ENCODE measurements at places on chromosomes 3 and 15.

DNA sequence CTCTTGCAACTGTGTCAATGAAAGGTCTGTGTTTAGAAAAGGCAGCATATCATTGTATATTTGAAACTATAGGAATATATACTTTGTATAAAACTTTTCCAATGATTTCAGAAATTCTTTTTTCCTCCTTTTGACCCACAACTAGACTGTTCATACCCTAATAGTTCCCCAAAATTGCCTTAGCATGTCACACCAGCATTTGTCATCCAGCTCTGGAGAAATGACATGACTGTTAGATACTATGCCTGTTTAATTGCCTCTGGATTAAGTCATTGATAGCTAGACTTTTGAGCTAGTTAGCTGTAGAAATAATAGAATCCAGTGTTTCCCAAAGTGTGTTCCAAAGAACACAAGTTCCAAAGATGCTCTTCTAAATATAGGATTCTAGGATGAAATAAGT, 32.4 kb downstream of the B3GALNT1 start:
- DNase-seq: no peak

DNA sequence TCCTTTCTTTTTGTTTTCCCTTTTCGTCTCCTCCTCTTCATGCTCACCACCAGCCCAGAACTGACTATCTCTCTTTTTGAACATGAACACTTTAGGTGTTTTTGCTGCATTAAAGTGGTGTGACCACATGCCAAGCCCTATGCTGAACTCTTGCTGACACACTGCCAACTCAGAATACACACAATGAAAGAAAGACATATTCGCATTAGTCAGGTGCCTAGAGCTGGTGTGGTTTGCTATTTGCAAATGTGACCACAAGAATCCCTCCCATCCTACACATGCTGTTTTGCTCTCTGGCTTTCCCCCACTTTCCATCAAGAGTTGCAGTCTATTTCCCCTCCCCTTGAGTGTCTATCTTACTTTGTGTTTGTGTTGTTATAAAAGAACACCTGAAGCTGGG, 967.8 kb upstream of the CFAP20DC start:
- no peak for DNase-seq

GRCh38 chr15:75107908-75108838, 84.8 kb downstream of the PPCDC start:
- DNase-seq: no peak

DNA sequence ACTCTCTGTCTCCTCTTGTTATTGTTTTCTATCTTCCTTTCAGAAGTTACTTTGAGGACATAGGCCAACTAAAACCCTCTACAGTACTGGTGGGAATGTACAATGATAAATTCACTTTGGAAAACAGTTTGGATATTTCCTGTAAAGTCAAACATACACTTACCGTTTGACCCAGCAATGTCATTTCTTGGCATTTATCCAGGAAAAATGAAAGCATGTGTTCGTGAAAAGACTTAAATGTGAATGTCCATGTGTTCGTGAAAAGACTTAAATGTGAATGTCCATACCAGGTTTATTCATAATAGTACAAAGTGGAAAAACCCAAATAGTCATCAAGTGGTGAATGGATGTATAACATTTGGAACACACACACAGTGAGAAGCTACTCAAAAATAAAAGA, 361.5 kb upstream of the DPH6 start:
- DNase-seq: no peak

DNA sequence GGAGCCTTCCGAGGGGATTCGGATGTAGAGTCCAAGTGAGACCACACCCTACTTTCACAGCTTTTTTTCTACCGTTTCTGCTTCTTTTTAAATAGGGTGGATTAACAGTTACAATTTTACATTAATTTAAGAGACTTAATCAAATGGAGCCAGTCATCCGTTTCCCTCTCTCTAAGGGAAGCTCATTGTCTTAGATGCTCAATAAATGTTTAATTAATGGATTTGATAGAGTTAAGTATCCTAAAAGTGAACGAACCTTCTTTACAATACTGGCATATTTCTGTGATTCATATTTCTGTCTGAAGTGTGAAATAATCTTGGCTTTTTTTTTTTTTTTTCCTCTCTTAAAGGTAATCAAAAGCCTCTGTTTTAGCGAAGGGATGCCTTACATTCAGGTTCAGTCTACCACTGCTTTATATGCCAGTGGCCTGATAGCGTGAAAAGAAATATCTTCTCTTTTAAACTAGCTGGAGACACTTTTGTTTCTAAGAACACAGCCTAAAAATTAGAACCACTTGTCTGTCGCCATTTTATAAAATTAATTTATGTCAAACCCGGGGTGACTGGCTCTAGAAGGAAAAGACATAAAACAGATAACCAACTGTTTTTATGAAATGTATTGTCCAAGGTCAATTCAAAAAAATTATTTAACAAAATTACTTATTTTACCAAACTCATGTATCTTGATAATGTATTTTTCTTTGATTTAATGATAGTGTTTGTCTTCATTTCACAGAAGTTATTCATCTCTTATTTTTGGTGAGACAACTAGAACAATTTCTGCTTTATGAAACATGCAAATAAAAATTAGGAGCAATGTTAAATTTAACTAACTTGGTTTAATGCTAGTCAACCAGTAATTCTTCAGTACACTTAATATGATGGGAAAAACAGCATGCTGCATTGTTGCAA, 2.5 kb upstream of the CTNNB1 start:
- DNase-seq: no peak

DNA sequence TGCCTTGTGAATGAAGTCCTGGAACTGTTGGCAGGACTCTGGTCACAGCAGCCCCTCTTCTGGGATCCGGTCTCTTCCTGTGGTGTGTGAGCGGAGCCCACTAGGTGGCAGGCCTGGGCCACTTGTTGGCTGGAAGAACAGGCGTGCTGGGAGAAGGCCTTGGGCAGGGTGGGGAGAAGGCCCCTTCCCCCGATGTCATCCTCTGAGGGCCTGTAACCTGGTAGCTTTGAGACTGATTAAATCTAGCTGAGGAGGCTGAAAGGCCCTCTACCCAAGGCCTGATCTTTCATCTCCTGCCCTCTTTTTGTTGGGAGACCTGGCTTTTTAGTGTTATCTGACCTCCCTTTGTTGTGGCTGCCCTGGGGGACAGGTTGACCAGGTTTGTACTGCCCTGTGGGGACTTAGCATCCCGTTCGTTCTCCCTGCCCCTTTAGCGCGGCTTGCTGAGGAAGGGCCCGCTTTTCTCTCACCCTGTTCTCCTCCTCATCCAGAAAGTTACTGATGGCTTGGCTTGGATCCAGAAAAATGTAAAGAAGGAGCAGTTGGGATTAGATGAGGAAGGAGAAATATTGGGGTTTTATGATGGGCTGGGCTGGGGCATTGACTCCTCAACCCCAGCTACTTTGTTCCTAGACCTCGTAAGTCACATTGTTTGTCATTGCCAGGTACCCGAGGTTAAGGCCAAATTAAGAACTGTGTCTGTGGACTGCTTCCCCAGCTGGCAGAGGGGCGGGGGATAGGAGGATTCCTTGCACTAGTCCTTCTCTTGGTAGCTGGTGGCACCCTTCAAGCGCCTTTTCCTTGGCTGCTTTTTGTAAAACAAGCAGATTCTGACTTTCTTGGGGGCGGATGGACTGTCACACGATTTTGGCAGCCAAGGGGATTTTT, 48.5 kb downstream of the CHCHD6 start:
- DNase-seq: peak; percentile 61

DNA sequence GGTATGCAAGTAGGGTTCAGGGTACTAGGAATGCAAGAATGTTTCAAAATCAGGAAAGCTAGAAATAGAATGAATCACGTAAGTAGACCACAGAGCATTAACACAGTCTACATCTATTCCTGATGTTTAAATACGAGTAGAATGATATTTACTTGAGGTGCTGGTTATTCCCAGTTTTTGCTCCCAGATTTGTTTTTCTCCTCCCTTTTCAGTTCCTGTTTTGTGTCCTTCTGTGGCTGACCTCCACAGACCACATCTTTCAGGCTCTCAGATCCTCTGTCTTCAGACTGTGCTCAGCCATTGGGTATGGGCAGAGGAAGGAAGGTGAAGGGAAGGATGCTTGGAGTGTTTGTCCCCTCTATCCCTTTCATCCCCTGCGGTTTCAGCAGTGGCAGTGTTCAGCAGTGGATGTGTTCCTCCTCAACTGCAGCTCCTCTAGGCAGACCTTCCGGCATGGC, 276.6 kb downstream of the ZNF621 start:
- DNase-seq: no peak

GRCh38 chr3:13419505-13420044, 547 bp downstream of the NUP210 start:
- DNase-seq: peak; percentile 57

DNA sequence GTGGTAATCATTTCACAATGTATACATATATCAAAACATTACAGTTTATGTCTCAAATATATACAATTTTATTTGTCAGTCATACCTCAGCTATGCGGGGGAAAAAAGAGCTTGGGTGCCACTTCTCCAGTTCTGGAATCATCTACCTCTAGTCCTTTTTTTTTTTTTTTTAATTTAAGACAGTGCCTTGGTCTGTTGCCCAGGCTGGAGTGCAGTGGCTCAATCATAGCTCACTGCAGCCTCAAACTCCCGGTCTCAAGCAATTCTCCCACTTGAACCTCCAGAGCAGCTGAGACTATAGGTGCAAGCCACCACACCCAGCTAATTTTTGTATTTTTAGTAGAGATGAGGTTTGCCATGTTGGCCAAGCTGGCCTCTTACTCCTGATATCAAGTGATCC, 67.4 kb downstream of the TMEM266 start:
- DNase-seq: no peak

DNA sequence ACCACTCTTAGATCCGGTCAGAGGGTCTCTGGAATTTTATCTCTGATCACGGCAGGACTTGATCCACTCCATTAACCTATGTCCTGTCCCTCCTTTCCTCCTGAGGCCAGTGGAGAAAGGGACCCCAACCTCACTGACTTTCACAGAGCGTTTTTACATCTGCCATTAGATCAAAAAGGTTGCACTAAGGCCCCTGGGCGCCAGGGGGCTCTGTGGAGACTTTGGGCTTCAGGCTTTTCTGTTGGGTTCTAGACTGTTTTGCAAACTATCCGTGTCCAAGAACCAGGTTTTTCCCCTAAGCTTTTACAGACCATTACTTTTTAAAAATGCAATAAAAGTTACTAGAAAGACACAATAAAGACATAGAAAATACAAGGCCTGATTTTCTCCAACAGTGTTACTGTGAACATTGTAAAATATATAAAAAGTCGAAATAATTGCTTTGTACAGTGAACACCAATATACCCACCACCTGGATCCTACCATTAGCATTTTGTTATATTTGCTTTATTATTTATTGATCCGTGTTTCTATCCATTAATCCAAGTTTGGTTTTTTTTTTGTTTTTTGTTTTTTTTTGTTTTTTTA, 159.7 kb downstream of the POLR2M start:
- peak; percentile 3 for DNase-seq

GRCh38 chr3:18425641-18426257, 610 bp upstream of the SATB1 start:
- DNase-seq: peak; percentile 3

DNA sequence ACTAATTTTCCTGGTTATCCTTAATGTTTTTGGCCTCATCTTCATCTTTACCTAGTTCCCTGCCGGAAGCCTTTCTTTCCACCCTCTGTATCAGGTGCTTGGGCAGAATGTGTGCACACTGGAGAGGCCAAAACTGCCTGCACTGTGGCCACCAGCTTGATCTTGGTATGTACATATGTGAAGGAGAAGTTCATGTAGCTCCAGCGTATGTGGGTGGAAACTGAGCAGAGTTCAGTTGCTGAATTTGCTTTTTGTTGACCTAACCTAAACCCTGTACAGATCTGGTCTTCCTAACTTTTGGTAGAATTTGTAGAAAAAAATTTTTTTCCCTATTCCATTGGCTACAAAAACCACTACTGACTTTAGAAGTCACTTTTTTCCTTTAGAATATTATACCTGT, 65.9 kb upstream of the IGSF10 start:
- DNase-seq: no peak

DNA sequence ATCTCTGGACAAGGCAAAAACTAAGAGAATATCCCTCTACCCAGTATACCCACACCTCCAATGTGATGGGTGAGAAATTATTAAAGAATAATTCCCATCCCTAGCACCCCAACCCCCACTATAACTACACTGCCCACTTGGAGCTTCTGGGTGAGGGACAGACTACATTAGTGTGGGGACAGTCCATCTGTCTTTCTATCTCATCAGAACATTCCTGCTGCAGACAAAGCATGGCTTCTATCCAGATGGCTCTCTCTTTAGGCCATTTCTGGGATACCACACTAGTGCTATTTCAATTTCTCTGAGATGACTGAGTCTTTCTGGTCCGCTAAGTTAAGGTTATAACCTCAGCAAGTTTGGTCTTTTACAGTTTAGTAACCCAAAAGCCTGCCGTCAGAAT, 6.6 kb downstream of the CSNK1G1 start:
- DNase-seq: no peak

GRCh38 chr3:141308588-141309218, 59.6 kb upstream of the ZBTB38 start:
- no peak for DNase-seq

DNA sequence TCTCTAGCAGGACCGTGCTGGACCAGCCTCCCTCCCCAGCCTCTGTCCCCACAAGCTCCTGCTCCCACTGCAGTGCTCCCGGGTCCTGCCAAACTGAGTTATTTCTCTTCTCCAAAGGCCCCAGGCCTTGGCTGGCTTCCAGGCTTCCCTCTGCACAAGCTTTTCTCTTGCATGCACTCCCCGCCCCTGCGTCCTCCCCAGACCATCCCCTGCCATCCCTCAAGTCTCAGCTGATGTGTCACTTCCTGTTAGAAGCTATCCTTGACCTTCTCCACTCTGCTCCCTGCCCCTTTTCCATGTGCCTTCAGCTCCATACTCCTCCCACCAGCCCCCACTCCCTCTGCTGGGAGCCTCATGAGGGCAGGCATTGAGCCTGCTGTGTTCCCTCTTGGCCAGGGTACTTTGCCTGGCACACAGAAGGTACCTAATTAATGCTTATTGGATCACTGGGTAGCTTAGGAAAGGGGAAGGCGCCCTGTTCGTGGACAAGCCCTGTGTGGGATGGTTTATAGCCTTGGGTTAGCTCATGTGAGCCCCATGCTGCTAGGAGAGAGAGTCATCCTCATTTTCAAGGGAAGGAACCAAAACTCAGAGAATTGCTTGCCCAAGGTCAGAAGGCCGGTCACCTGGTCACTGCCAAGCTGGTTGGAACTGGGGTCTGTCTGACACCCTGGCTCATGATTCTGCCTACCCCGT, 56.4 kb downstream of the FEM1B start:
- no peak for DNase-seq

- no peak for DNase-seq
Measured at GRCh38 chr3:31476209-31476608, 56.5 kb upstream of the STT3B start.

DNA sequence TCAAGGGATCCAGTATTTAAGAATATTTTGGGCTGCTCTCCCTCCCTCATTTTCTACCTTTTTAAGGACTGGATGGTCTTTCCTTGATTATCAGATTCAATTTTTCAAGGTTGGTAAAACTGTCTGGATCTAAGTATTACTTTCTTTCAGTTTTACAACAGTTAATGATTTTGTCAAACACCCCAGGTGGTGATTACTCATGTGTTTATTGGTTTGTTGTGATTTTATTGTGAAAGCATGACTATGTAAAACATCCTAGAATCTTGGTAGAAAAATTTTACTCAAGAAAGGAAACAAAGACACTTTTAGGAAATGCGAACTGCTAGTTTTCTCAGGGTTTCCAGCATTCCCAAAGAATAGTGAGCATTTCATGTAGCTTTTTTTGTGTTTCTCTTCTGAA, 7.3 kb downstream of the GTF2E1 start:
- DNase-seq: no peak

Measured in GM12891 (cell line).